Activated CD8-positive, alpha-beta memory T cell treated with anti-CD3 and anti-CD28 coated beads for 1 hour (primary cell): ENCODE measurements at places on chromosomes 11 and 22.

- DNase-seq: no peak
Measured at GRCh38 chr11:2095198-2095520, 44.0 kb downstream of the IGF2 start.

DNA sequence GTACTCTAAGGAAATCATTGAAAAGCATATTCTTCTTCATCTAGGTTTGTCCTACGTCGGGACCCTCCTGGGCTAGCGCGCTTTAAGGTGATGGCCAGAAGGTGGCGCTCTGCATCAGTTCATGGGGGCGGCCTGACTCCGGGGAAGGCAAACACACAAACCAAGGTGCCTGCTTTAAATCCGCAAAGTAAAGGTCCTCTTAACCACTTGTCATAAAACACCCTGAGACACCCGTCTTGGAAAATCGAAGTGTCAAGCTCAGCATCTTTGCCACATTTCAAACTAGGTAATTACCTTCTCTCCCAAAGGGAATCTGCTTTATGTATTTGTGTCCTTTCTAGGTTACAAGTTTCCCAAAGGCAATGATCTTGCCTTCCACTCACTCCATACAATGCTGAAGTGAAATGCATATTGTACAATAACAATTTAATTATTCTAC, 33.9 kb downstream of the LMO2 start:
- peak; percentile 48 for DNase-seq

GRCh38 chr22:23109079-23109347, 32.8 kb downstream of the RSPH14 start:
- DNase-seq: no peak

GRCh38 chr22:25057013-25057881, 104.7 kb downstream of the KIAA1671 start:
- DNase-seq: peak; percentile 67

DNA sequence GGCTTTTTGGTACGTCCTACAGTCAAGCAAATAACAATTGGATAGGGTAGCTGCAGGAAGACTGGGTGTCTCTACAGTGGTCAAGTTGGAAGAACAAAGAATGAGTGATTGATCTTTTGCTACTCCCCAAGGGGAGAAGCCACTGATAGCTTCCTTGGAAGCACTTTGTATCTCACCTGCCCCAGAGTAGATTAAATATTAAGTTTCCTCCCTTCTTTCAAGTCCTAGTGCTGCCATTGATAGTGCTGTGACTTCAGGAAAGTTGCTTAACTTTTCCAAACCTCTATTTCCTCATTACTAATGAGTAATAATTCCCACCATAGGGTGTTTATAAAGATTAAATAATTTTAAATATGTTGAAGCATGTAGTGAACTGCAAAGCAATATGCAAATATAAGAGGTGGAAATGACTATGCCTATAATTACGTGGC, 35.6 kb upstream of the EHF start:
- no peak for DNase-seq

DNA sequence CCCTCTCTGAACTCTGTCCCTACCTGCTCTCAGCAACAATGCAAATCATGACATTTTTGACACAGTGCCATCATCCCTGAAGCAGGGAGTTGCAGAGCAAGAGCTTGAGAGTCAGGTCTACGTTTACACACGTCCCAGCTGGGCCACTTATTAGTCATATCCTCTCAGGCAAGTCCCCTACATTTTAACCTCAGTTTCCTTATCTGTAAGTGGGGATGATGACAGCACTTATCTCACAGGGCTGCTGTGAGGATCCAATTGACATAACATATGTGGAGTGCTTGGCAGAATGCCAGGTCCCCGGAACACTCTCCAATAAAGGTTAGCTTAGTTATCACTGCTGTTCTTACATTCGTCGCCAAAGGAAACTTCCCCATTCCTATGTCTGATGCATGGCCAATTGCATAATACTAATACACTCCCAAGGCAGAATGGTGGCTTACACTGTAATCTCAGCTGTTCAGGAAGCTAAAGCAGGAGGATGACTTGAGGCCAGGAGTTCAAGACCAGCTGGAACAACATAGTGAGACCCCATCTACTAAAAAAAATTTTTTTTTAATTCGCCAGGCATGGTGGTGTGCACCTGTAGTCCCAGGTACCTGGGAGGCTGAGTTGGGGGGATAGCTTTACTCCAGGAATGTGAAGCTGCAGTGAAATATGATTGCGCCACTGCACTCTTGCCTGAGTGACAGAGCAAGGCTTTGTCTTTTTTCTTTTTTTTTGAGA, 16.6 kb downstream of the ASCC2 start:
- no peak for DNase-seq

GRCh38 chr11:9951807-9952206, 287.9 kb downstream of the SWAP70 start:
- DNase-seq: no peak
